ENCODE measurements at places on chromosomes 12 and 14.
A peak's percentile ranks its signal among the peaks of the same experiment; 100 is the strongest.

DNA sequence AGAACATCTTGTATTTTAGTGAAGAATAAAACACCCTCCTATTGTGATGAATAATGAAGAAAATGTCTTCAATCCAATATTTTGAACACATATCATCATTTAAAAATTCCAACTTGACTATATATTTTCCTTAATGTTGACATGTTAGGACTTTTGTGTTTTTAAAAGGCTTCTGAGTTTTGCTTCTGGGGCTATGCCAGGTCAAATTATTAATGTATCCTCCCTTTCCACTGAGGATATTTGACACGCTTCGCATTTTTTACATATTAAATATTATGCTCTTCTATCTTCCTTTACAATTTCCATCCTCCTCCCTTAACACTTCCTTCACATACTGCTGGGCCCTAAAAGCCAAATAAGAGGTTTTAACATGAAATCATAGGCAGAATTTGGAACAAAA lies 20.6 kb downstream of the RERG start:
- DNase-seq = no peak

DNA sequence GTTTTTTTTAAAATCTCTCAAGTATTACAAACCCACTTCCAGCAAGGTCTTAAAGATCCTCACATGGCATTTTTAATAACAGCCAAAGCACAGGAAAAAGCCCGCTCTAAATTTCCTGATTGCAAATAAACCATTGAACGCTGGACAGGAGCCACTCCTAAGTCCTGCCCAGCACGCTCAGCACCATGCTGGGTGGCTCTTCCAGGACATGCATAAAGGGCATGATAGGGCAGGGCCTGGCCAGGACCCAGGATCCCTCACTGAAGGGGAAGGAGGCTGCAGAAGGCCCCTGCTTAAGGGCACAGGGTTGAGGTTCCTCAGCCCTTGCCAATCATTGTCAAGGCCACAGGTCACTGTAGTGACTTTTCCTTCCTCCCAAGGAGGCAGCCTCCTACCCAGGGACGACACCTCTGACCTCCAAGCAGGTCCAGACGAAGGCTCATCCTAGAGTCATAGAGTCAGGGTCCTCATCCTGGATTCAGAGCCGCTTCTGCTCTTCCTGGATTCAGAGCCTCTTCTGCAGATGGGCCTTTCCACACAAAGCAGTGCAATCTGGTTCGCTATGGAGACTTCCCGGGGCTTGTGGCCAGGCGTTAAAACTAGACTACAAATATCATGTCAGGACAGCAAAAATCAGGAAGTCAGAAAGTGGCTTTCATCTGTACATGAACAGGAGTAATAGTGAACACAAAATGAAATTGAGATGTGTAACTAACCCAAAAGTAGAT lies 123.8 kb downstream of the GCH1 start:
- DNase-seq = no peak

- DNase-seq = no peak
Observed at GRCh38 chr12:47077206-47078085, 2.0 kb upstream of the PCED1B start.

DNA sequence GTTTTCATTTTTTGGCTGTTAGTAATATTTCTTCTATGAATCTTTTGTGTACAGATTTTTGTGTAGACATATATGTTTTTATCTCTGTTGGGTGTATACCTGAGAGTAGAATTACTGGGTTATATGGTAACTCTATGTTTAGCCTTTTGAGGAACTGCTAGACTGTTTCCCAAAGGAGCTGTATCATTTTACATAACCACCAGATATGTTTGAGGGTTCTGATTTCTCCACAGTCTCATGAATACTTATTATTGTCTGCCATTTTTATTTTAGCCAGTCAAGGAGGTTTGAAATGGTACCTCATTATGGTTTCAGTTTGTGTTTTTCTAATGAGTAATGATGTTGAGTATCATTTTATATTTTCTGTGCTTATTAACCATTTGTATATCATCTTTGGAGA lies 1.9 kb downstream of the PCNX4 start:
- DNase-seq = peak; percentile 24

DNA sequence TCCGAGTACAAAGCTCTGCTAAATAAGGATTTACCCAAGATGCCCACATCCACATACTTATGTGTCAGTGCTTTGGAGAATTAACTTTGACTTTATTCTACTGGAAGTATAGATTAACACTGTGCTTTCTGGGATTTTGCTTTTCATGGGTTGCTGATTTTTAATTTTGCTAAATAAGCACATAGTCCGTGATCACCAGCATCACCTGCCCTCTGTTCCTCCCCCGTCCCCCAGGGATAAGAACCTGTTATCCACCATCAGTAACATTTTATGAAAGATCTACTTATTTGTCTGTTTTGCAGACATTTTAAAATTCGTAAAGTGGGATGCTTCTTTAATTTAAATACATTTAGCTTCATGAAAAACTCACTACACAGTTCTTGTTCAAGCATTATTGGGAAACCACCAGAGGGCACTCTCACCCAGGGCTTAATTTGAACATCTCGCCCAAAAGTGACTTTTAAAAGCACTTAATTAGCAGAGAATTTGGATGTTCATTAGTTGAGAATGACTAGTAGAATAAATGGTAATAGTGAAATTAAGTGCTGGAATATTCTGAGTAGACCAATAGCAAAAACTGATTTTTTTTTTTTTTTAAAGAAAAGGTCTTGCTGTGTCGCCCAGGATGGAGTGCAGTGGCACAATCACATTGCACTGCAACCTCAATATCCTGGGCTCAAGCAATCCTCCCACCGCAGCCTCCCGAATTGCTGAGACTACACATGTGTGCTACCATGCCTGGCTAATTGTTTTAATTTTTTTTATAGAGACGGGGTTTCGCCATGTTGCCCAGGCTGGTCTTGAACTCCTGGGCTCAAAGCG lies 35.7 kb downstream of the MRPL42 start:
- DNase-seq = peak; percentile 83

GRCh38 chr12:123686636-123687190 lies 15.8 kb downstream of the TCTN2 start:
- no peak for DNase-seq

- no peak for DNase-seq
Observed at GRCh38 chr14:53609009-53609408, 347.6 kb downstream of the BMP4 start.

DNA sequence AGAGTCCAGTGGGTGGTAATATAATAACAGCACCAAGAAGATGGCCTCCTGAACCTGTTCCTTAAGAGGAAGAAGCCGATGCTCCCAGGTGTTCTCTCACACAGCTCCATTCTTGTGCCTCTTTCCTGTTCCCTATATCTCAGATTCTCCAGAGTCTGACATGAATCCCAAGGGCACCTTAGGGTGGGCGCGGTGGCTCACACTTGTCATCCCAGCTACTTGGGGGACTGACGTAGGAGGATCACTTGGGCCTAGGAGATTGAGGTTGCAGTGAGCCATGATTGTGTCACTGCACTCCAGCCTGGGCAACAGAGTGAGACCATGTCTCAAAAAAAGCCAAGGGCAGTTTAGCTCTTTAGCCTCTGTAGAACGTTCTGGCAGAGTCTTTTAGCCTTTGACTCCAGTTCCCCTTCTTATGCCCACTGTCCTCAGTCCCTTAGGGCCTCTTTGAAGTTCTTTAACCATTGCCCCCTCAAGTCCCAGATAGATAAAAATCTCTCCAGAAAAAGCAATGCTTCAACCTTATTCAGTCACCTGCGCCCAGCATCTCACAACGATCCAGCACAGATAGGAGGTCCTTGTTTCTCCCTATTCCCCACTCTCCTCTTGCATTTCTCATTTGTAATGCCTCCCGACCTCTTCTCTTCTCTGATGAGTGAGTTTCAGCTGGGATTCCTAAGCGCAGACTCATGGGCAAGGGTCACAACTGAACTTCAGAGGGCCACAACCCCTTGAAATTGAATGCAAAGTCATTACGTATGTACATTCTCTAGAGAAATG lies 4.7 kb downstream of the CCDC184 start:
- no peak for DNase-seq

DNA sequence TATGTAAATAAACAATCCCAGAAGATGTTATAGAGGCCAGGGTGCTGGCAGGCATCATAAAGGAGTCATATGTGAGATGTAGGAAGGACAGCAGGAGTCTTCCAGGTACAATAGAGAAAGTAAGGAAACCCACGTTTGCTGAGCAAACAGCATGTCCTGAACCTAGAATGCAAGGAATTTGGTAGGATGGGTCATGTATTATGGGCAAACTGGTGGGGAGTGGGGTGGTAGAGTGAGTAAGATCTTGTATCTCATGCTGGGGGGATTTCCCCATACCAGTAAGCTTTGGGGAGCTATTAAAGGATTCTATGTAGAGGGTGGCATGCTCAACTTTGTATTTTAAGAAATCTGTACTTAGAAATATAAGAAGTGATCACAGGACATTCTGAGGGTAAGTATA lies 41.0 kb downstream of the CDKL1 start:
- DNase-seq = no peak

DNA sequence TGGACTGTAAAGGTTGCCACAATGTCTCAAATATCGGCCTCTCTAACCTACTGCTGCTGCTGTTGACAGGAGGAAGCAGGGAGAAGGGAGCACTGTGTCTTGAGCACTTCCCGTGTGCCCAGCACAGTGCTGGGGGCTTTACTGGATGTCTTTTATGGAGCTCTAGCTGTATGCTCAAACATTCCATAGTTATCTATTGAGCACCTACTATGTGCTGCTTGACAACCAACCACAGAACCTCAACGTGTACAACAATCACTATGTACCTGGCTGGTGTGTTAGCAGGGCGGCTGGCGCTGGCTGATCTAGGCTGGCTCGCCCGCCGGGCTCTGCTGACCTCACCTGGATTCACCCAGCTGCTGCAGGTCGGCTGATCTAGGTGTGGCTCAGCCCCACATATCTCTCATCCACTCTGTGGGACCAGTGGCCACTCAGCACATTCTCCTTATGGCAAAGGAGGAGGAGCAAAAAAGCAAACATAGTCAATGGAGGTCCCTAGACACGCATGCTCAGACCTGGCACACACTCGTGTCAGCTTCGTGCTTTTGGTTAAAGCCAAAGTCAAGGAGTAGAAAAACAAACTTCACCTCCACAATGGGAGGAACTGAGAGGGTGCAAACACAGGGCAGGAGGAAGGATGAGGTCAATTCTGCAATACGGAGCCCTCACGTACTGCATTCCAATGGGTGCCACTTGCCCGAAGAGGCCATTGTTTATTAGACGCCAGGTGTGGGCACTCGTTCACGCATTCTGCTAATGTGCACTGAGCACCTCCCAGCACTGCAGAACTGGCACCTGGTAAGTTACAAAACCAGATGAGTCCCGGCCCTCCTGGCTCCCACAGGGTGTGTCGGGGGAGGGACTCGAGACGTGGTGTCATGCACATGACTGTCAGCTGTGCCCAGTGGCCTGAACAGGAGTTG lies 147.2 kb downstream of the SCARB1 start:
- no peak for DNase-seq

GRCh38 chr14:23537351-23538049 lies 14.1 kb downstream of the ZFHX2 start:
- no peak for DNase-seq

DNA sequence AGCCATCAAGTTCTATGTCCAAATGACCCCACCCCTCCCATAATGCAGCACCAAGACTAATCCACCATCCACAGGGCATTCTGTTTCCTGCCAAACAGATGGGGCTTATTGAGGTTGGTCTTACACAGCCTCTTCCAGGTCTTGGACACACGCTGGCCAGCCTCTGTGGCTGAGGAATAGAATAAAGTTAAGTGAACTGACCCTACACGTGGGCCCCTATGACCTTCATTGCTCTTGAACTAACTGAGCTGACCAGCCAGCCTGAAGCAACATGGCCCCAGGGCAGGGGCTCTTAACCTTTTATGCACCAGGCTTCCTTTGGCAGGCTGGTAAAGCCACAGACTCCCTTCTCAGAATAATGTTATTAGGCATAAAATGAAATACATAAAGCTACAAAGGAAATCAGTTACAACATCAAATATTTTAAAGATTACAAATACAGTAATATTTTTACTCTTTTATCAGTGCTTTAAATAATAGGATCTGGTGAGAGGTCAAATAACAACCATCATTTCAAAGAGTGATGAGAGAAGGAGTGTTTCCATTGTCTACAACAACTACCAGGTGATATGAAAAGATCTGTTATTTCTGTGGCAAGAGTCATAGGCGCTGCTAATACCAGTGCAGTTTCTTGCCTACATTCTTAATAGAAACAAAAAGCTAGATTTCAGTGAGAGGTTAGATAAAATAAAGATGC lies 192.9 kb upstream of the NUDT4 start:
- DNase-seq = no peak

- DNase-seq = no peak
Observed at GRCh38 chr12:1185460-1186182, 194.6 kb downstream of the ERC1 start.

- peak; percentile 62 for DNase-seq
Observed at GRCh38 chr12:1328391-1328790, 266.0 kb downstream of the FBXL14 start.

DNA sequence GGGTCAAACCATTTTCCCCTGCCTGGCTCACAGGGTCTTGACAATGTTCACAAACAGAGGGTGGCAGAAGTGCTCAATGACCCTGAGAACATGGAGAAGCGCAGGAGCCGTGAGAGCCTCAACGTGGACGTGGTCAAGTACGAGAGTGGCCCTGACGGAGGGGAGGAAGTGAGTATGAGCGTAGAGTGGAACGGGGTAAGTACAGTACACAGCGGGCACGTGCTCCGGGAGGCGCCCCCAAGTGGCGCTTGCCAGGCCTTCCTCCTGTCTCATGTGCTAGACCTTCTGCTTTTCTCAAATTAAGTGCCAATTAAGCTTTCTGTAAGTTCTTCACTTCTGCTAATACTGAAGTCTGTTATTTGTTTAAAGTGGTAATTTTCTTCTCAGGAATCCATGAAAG lies 35.9 kb downstream of the XRCC3 start:
- peak; percentile 58 for DNase-seq

- DNase-seq = peak; percentile 65
Observed at GRCh38 chr14:91509083-91509877, 830 bp downstream of the PPP4R3A start.

DNA sequence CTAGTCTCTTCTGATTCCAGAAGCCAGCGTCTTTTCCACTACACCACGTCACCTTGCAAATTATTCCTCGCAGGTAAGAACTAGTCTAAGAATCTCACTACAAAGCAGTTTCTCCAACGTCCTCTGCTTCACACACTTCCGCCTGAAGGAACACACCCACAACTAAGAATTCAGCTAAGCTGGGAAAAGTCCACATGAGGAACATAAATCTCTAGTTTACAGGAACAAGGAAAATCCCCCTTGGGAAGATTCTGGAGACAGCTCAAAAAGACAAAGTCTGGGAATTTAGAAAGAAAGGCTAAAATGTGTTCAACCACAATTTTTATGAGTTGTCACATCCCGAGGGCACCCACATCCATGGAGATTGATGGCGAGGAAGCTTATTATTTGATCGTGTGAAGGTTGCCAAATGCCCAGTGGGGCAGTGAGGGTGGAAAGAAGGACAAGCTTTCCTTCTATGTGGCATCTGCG lies 780.2 kb upstream of the TBX3 start:
- no peak for DNase-seq

DNA sequence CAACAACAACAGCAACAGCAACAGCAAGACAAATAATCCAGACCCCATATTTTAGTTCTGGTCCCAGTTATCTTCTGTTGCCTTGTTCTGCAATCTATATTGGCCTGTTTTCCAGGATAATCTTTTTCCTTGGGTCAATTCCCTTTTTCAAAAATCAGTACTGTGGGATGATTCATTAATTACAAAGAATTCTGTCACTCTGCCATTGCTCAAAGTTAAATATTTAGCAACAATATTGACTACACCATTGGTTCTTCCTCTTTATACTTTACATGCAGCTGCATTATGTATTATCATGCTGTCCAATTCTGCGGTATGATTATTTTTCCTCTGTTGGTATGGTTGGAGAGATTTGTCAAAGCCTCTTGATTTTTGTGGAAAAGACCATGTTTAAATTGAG lies 10.1 kb upstream of the GALNT8 start:
- no peak for DNase-seq

Measured in erythroblast (primary cell).